ENCODE measurements at places on chromosomes 6 and 20.
A peak's percentile ranks its signal among the peaks of the same experiment; 100 is the strongest.

GRCh38 chr6:134004714-134005113 lies 47.7 kb downstream of the SLC2A12 start:
- DNase-seq: no peak

DNA sequence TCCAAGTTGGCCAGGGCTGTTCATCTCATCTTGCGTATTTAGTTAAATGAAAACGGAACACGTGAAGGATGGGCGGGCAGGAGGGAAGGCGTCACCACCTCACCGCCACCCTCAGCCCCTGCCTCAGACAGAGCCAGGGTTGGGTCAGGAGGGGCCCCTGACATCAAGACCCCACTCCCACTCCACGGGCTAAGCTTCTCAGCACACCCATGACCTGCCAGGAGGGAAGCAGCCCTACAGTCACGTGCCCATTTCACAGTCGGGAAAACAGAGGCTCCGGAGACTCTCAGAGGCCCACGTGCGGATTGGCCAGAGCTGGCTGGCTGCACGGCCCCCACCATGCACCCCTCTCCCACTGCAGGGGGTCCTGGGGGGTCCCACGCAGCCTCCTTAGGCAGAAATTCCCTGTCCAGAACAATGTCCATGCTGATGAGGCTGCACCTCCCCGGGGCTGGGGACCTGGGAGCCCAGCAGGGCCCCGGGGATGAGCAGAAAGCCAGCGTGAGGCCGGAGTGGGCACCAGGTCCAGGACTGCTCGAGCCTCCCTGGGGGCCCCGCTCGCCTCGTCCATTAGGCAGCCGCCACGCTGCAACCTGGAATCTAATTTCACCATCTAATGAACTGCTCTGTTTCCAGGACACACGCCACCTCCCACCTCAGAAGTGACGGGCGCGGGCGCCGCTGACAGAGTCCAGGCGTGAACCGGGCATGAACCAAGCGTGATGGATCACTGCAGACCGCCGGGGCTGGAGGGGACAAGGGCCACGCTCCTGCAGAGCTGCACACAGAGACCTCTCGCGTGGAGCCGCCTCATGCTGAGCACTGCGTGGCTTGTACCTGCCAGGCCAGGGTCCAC lies 15.8 kb downstream of the KCNQ2 start:
- no peak for DNase-seq

- no peak for DNase-seq
These were observed 222.2 kb downstream of the PREX1 start for GRCh38 chr20:48605364-48606171.

DNA sequence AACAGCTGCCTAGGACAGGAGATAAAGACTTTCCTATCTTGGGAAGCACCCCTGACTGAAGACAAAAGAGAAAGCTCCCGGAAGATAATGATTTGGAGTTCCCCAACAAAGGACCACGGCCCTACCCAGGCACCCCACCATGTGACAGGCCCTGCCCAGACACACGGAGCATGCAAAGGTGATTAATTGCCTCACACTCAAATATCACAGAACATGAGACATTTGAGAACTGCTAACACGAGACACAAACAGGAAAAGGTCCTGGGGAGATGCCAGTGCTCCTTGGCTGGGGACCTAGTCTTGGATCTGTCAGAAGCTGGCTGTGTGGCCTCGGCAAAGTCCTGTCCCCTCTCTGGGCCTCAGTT lies 82.5 kb upstream of the PTPN1 start:
- no peak for DNase-seq

GRCh38 chr20:32285082-32285620 lies 7.7 kb downstream of the KIF3B start:
- DNase-seq: peak; percentile 35

DNA sequence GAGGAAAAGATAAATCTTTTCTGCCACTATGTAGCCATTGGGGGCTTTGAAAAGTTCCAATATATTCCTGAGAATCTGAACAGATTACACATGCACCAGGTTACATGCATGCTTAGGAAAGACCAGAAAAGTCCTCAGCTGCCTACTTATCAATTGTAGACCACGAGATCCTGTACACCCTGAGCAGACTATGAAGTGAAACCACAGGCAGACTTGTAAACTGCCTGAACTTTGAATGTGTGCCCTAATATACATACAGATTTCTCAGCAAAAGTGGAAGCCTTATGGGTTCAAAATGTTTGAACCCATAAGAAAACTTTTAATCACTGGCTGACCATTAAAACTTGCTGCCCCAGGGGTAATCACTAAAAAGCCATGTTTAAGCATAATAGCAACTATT lies 273.5 kb upstream of the RUNX2 start:
- no peak for DNase-seq

GRCh38 chr20:4666001-4666479 lies 55.7 kb upstream of the PRND start:
- DNase-seq: peak; percentile 83
